ENCODE measurements at places on chromosomes 4 and X.

GRCh38 chrX:11050013-11050412, 61.1 kb upstream of the HCCS start:
- no peak for DNase-seq

GRCh38 chrX:1336331-1336943, at the start of gene IL3RA:
Gene IL3RA, plus strand, starts transcription at chrX:1336785. Its CDS starts 4,981 bp downstream, at chrX:1341766.
- DNase-seq, result no peak

GRCh38 chrX:49256268-49256995, 8.1 kb downstream of the FOXP3 start:
- DNase-seq, result no peak

- DNase-seq, result no peak
Observed at GRCh38 chr4:123415977-123416376, 19.4 kb downstream of the SPRY1 start.

DNA sequence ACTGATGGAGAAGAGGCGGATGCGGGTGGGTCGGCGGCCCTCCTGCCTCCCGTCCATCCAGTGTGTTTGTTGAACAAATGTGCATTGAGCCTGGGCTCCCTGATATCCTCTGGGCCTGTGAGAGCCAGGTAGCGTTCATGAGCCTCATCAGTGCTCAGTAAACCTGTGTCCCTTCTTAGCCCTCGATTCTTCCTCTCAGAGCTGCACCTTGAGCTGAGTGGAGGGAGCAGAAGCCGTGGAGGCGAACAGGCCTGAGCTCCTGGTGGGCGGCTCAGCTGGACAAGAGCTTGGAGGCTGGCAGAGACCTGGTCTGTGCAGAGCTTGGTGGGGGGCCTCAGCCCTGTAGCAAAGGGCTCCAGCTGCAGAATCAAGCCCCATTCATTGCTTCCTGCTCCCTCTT, 112.1 kb downstream of the SORCS2 start:
- DNase-seq, result no peak

DNA sequence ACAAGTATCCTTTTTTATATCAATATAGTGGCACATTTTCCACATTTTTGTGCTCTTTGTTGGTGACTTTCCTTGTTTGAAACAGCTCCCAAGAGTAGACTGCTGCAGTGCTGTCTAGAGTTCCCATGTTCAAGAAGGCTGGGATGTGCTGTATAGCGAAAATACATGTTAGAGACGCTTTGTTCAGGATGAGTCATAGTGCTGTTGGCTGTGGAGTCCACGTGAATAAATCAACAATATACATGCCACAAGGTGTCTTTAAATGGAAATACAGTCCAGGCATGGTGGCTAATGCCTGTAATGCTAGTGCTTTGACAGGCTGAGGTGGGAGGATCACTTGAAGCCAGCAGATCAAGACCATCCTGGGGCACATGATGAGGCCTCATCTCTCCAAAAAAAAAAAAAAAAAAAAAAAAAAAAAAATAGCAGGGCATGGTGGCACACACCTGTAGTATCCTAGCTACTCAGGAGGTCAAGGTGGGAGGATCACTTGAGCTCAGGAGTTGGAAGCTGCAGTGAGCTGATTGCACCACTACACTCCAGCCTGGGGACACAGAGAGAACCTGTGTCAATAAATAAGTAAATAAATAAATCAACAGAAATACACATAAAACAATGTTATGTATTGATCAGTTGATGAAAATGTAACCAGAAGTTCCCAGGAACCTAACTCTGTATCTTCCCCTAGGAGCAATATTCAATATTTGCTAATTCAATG, 256.8 kb upstream of the STS start:
- DNase-seq, result no peak

GRCh38 chrX:23952984-23953907, 45.4 kb downstream of the CXorf58 start:
- DNase-seq, result no peak

GRCh38 chrX:38409289-38409688, 56.9 kb downstream of the OTC start:
- no peak for DNase-seq

DNA sequence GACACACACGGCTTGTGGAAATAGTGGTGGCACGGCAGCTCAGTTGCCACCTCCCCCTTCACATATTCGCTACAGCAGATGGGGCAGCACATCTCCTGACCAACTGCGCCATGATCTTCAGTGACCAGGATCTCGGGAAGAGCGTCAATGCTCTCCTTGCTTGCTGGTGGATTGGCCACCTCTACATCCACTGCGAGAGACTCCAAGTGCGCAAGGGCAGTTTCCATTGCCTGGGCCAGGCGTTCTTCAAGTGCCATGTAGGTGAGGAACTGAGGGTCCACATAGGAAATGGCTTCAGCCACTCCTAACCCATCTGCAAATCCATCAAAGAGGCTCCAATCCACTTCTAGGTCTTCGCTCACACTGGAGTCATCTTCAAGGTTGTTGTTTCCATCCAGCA, 3.9 kb downstream of the PJA1 start:
- DNase-seq, result no peak

DNA sequence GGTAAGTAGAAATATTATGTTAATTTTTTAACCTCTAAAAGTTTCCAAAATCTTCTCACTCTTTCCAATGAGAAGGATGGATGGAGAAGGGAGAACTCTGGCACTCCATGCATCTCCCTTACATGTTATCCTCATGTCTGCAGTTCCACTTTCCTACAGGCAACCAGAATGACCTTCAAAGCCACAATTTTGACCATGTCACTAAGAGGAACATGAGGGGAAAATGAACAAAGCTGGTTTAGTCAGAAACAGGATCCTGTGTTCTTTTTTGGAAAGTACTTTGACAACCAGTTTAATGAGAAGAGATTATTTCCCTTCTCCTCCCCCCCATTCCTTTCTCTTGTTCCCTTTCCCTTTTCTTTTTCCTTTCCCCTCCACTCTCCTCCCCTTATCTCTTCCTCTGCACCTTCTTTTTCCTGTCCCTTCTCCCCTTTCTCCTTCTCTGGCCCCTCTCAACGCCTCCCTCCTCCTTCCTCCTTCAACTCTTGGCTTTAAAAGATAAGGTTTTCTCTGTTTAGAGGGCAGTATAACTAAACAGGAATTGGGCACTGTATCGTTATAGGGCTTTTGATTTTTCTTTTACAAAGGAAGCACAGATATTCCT, 42.5 kb downstream of the DTHD1 start:
- no peak for DNase-seq

DNA sequence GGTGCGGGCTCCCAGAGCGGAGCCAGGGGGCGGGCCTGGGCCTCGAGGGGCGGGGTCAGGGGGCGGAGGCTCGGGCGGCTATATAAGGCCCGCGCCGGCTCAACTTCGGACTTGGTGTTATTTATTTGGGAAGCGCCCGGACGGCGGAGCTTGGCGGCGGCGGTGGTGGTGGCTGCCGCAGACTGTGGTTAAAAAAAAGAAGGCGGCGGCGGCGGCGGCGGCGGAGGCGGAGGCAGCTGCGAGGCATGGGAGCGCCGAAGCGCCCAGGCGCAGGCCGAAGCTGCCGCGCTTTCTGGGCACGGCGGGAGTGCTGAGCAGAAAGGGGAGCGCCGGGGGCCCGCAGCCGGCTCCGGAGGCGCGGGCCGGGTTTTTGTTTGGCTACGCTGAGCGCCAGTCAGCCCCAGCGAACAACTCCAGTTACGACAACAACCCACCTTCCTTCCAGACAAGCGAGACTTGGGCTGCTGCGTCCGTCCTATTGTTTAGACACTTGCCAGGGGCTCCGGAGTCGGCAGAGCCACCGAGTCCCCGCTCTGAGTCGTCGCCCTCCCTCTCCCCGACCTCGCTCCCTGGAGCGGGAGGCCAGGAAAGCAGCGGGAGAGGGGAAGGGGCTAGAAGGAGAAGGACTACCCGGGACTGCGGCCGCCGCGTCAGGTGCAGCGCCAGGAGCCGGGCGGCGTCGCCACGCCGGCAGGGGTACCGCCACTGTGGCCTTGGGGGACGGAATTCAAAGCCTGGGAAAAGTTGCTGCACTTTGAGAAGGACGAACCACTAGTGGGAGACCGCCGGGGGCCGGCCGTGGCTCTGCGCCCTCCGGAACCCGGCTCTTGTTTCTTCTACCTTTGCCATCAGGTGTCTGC, at the start of gene SLIT2:
TSS of gene SLIT2 (plus strand) at position 110 of the 860 bp plus-strand sequence. CDS start 1,911 bp downstream, outside the sequence.
- peak; percentile 94 for DNase-seq

GRCh38 chrX:54842607-54843006, 35.1 kb downstream of the MAGED2 start:
- DNase-seq, result no peak

DNA sequence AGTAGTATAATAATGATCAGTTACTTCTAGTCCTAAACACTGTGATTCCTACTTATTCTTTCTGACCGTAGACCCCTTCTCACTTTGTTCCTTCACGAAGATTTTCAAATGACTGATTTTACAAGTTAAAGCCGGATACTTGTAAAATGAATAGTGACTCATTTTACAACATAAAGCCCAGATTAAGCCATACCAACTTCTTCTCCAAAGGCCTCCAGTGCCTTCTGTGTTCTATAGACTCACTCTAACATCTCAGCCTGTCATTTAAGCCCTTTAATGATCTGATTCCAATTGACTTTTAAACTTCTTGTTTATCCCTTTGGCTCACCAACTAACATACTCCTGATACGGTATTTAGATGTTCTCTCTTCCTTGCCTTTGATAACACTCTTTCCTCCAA, 480.0 kb upstream of the HS3ST1 start:
- DNase-seq, result no peak

DNA sequence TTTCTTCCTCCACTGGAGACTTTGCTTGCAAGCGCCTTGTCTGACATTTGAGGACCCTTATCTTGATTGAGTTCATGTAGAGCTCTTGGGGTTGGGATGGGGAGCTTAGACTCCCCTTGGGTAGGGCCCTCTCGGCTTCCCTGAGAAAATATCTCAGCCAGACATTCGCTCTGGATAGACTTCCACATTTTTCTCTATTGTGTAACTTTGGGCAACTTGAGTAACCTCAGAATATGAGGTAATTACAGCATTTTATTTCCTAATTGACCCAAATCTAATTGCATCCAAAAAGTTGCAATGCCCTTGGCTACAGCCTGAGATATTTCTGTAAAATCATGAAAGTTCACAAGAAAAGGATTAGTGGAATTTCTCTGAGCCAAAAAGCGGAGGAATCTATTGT, 102.8 kb upstream of the MXRA5 start:
- no peak for DNase-seq

- DNase-seq, result no peak
Observed at GRCh38 chr4:143399113-143399949, 62.7 kb downstream of the GAB1 start.

GRCh38 chrX:131393426-131393825, 104.3 kb upstream of the IGSF1 start:
- no peak for DNase-seq

- DNase-seq, result no peak
Observed at GRCh38 chr4:169627307-169627706, 6.9 kb downstream of the CLCN3 start.

- no peak for DNase-seq
Observed at GRCh38 chr4:164783976-164784375, 30.0 kb downstream of the SMIM31 start.

GRCh38 chr4:81404294-81404693, 67.4 kb downstream of the RASGEF1B start:
- no peak for DNase-seq

- no peak for DNase-seq
Observed at GRCh38 chr4:5700459-5700858, 7.9 kb downstream of the EVC2 start.

DNA sequence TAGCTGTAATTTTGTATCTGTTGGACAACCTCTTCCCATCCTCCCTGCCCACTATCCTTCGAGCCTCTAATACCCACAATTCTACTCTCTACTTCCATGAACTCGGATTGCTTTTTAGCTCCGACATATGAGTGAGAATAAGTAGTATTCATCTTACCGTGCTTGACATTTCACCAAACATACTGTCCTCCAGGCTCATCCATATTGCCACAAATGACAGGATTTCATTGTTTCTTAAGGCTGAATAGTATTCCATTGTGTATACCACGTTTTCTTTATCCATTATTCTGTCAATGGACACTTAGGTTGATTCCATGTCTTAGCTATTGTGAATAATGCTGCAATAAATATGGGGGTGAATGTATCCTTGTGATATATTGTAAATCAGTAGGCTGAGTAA, 26.4 kb upstream of the TTC29 start:
- DNase-seq, result no peak

GRCh38 chr4:164501074-164501473, 252.9 kb upstream of the SMIM31 start:
- DNase-seq, result no peak

DNA sequence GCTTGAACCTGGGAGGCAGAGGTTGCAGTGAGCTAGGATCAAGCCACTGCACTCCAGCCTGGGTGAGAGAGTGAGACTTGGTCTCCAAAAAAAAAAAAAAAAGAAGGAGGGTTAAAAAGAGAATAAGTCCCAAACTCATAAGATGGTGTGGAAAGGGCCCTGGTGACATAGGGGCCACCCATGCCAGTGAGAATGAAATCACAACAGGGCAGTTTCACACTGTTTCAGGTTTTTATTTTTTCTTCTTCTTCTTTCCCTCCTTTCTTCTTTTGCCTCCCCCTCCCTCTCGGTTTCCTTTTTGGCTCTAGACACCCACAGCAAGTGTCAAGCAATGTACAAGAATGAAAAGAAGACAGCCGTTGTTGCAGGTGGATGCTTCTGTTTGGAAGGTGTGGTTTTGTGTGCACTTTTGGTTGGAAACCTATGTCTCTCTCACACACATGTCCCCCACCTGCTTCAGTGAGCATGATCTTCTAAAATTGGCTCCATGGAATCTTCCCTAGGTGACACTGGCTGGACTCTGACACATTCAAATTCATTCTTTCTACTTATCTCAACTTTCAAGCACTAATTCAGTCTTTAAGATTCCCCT, 14.4 kb upstream of the TLR8 start:
- no peak for DNase-seq

- DNase-seq, result no peak
Observed at GRCh38 chr4:102824398-102824797, 3.0 kb downstream of the UBE2D3 start.

DNA sequence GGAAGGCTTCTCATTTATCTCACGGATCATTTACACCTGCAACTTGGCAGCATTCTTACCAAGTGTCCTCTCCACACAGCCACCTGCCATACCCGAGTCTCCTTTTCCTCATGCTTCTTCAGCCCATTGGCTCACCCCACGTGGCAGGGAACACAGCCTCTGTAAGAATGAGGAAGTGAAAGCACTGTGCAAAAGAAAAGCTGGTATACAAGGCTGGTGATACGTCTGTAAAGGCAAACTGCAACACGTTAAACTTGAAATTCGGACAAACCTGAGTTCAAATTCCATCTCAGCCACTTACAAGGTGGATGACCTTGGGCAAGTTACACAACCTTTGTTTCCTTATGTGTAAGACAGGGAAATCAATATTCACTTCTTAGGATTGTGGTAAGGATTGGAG, 164.0 kb upstream of the RASGEF1B start:
- peak; percentile 53 for DNase-seq

GRCh38 chr4:25229804-25230203, 4.0 kb upstream of the PI4K2B start:
- no peak for DNase-seq

Measured in right cardiac atrium (tissue), 5 donors.